Mesothelial cell of epicardium (in vitro differentiated cells): ENCODE measurements at places on chromosomes 7 and 10.

- no peak for DNase-seq
- no peak overlapping the region for H3K27ac ChIP-seq
- H3K36me3 ChIP-seq, result no peaks in the 10 kb centered on the region
- peaks cover 9% of the 10 kb centered on the region for H3K27me3 ChIP-seq
- no peaks in the 10 kb centered on the region for H3K4me1 ChIP-seq
- H3K4me3 ChIP-seq, result no peak overlapping the region
These were observed 60.3 kb downstream of the RAB18 start for GRCh38 chr10:27564398-27564797.

DNA sequence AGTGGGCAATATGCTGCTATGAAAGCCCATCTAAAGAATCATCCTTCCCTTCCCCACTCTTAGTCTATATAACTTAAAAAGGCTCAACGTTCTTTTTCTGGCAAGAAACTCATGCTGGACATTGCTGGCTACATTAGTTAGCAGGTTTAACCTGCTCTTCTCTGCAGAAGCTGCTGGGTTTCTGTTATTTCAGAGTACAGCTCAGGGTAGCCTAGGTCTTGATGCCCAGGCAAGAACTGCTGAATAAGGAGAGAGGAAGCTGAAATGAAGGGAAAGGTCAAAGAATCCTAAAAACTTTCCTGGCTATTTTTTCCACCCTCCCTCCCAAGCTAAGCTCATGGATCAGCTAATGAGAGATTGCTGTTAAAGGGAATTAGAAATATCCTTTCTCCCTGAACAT, 79.4 kb downstream of the ANKIB1 start:
- H3K36me3 ChIP-seq, result peaks cover 19% of the 10 kb centered on the region
- H3K27ac ChIP-seq, result no peak overlapping the region
- H3K4me1 ChIP-seq, result no peaks in the 10 kb centered on the region
- no peak overlapping the region for H3K4me3 ChIP-seq

GRCh38 chr10:91215384-91215783, 5.1 kb upstream of the PCGF5 start:
- no peak overlapping the region for H3K27ac ChIP-seq
- no peak for DNase-seq
- no peak overlapping the region for H3K4me3 ChIP-seq

GRCh38 chr7:69739931-69740431, 141.7 kb downstream of the AUTS2 start:
- H3K27me3 ChIP-seq, result no peaks in the 10 kb centered on the region
- H3K4me1 ChIP-seq, result peaks cover 52% of the 10 kb centered on the region
- no peak overlapping the region for H3K4me3 ChIP-seq
- H3K27ac ChIP-seq, result no peak overlapping the region
- no peak for DNase-seq

GRCh38 chr10:34859170-34859569, 44.1 kb upstream of the PARD3 start:
- no peaks in the 10 kb centered on the region for H3K36me3 ChIP-seq
- DNase-seq, result no peak
- H3K27ac ChIP-seq, result no peak overlapping the region
- peaks cover 12% of the 10 kb centered on the region for H3K4me1 ChIP-seq
- peaks cover 2% of the 10 kb centered on the region for H3K27me3 ChIP-seq

DNA sequence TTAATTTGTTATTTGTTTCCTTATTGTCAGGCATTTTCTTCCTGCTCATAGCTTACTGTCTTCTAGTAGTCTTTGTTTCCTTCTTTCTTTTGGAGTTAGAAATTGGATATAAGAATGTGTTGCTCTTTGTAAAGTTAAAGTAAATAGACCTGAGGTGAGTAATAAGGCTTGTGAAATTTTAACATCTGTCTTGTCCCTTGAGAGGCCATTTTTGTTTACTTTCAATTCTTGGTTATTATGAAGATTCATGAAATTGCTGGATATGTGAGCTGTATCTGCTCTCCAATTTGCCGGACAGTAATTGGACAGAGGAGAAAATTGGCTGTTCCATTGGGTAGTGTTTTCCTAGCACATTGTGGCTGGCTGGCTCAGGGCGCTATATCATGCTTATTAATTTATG, 260.7 kb downstream of the EXOC4 start:
- peaks cover 8% of the 10 kb centered on the region for H3K36me3 ChIP-seq
- H3K27ac ChIP-seq, result no peak overlapping the region
- H3K4me1 ChIP-seq, result no peaks in the 10 kb centered on the region
- H3K4me3 ChIP-seq, result no peak overlapping the region
- no peaks in the 10 kb centered on the region for H3K27me3 ChIP-seq

- no peaks in the 10 kb centered on the region for H3K27me3 ChIP-seq
- no peaks in the 10 kb centered on the region for H3K4me1 ChIP-seq
- no peaks in the 10 kb centered on the region for H3K36me3 ChIP-seq
- H3K27ac ChIP-seq, result no peak overlapping the region
These were observed 109.8 kb downstream of the HPSE2 start for GRCh38 chr10:99125879-99126278.

- H3K36me3 ChIP-seq, result peaks cover 2% of the 10 kb centered on the region
These were observed 50.9 kb downstream of the ADCY1 start for GRCh38 chr7:45625067-45625466.

DNA sequence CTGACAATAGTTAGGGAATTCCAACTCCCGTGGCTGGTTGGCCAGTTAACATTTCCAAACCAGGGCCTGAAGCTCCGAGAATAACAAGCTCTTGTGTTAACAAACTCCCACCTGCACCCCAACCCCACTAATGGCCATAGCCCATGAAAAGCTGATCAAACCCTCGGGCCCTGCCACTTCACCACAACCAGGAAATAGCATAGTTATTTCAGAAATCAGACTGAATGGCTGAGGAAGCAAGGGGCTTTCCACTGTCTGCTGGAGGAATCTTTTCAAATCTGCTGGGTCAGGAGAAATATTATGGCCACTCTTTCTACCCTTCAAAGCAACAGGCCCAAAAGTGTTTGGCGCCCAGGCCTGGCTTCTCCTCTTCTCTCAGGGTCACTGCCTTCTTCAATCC, 145.6 kb downstream of the GLCCI1 start:
- H3K36me3 ChIP-seq, result no peaks in the 10 kb centered on the region
- H3K4me3 ChIP-seq, result no peak overlapping the region
- no peaks in the 10 kb centered on the region for H3K27me3 ChIP-seq
- no peak for DNase-seq
- peaks cover 2% of the 10 kb centered on the region for H3K4me1 ChIP-seq
- H3K27ac ChIP-seq, result no peak overlapping the region

DNA sequence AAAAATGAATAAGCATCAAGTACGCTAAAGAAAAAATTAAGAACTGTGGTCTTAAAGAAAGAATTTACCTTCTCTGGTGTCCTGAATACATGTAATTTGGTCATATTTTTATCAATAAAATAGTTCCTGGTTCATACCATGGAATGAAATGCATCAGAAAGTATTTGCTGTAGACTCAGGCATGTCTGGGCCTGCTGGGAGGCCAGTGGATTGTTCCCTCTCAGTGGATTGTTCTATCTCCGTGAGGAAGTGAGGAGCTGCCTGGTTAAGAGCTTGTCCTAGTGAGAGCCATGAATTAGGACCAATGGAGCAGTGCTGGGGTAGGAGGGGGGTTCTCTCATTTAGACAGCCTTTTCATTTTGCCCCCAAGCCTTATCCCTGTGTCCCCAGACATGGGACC, 211.7 kb upstream of the HABP2 start:
- no peak overlapping the region for H3K4me3 ChIP-seq
- H3K27ac ChIP-seq, result no peak overlapping the region
- H3K36me3 ChIP-seq, result no peaks in the 10 kb centered on the region

GRCh38 chr7:111763221-111763801, 201.0 kb upstream of the IMMP2L start:
- H3K4me1 ChIP-seq, result no peaks in the 10 kb centered on the region
- H3K4me3 ChIP-seq, result no peak overlapping the region
- no peak for DNase-seq
- no peaks in the 10 kb centered on the region for H3K27me3 ChIP-seq
- no peak overlapping the region for H3K27ac ChIP-seq

DNA sequence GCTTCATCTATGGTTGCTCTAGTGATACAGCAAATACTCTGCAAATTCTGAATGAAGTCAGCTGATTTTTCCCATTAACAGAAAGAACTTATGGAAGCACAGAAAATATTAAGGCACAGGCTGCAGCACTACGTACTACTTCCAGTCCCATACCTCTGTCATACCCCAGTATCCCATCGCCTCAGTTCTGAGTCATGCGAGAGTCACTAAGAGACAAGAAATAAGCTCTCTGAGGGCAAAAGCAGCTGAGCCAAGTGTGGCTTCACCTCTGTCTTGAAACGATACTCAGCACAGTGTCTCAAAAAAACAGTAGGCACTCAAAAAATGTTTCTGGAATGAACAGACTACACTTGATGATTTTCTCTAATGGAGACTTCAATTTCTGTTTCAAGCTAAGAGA, 48.2 kb downstream of the EZH2 start:
- no peak overlapping the region for H3K4me3 ChIP-seq
- H3K27me3 ChIP-seq, result no peaks in the 10 kb centered on the region
- peaks cover 29% of the 10 kb centered on the region for H3K36me3 ChIP-seq
- no peak for DNase-seq
- no peak overlapping the region for H3K27ac ChIP-seq

GRCh38 chr7:91894781-91895480, 14.4 kb upstream of the MTERF1 start:
- no peak overlapping the region for H3K4me3 ChIP-seq
- H3K4me1 ChIP-seq, result peaks cover 41% of the 10 kb centered on the region
- H3K27me3 ChIP-seq, result no peaks in the 10 kb centered on the region
- DNase-seq, result no peak
- H3K36me3 ChIP-seq, result peaks cover 1% of the 10 kb centered on the region

GRCh38 chr10:129760003-129760315, 204.1 kb downstream of the EBF3 start:
- peaks cover 3% of the 10 kb centered on the region for H3K36me3 ChIP-seq
- H3K4me3 ChIP-seq, result no peak overlapping the region
- H3K4me1 ChIP-seq, result no peaks in the 10 kb centered on the region
- peak; percentile 31 for DNase-seq
- no peaks in the 10 kb centered on the region for H3K27me3 ChIP-seq

DNA sequence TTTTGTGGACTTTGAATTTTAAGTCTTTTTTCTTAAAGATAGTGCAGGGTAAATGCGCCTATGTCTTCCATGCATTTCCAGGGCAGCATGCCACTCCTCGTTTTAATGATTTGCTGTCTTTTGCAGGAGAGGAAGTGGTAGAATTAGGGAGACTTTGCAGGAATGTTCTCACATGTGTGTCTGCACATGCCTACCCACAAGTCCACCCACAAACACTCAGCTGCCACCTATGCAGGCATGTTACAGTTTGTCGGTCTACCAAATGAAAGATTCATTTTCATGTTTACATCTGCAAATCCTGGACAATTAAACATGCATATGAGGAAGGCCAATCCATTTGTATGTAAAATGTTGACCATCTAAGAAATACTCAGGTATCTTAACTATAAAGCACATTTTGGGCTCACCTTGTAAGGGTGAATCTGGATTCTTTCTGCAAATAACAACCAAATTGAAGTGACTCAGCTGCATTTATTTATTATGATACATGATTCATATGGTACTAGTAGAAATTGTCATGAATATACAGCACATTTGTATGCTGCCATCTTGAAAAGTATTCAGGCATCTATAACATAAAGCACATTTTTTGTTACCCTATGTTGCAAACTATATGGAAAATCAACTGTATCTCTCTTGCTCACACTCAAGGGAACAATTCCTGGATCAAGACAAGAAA, 4.7 kb upstream of the TEX36 start:
- H3K4me1 ChIP-seq, result peaks cover 21% of the 10 kb centered on the region
- H3K27ac ChIP-seq, result no peak overlapping the region
- DNase-seq, result no peak
- H3K27me3 ChIP-seq, result peaks cover 28% of the 10 kb centered on the region
- no peak overlapping the region for H3K4me3 ChIP-seq

GRCh38 chr10:11402392-11402791, 209.1 kb downstream of the USP6NL start:
- no peak for DNase-seq
- H3K27me3 ChIP-seq, result peaks cover 8% of the 10 kb centered on the region
- no peak overlapping the region for H3K4me3 ChIP-seq
- H3K36me3 ChIP-seq, result no peaks in the 10 kb centered on the region
- H3K4me1 ChIP-seq, result no peaks in the 10 kb centered on the region

DNA sequence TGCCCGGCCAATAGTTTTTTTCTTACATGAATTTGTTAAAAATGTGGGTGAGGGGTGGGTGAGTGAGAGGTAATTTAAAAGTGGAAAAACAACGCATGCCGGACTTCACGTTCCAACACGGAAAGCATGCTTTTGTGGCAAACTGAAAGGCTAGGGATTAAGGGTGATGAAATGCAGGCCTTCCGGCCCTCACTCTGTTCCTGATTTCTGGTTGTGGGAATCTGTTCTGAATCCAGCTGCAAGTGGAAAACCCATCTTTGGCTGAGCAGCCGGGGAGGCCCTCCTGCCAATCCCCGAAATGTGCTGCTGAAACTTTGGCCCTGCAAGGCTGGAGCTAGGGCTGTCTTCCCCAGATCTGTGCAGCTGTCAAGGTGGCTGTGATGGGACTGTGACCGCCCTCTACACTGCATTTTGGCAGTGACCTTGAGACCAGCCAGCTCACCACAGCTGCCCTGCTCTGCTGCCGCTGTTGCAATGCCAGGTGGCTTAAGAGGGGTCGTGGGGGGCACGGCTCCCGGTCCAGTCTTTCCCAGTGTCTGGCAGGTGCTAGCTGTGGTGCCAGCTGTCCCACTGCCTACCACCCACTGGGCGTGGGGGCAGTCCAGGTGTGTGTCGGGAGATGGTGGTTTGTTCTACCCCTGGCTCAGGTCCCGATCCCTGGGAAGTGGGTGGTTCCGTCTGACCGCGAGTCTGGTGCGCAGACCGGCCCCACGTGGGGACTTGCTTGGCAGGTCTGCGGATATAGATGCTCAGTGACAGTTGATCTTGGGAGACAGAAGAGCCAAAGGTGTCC, 39.0 kb downstream of the TET1 start:
- no peaks in the 10 kb centered on the region for H3K27me3 ChIP-seq
- peaks cover 46% of the 10 kb centered on the region for H3K4me1 ChIP-seq
- peak overlapping the region; percentile 95 for H3K27ac ChIP-seq
- H3K36me3 ChIP-seq, result peaks cover 6% of the 10 kb centered on the region
- no peak for DNase-seq
- H3K4me3 ChIP-seq, result peak overlapping the region; percentile 80

DNA sequence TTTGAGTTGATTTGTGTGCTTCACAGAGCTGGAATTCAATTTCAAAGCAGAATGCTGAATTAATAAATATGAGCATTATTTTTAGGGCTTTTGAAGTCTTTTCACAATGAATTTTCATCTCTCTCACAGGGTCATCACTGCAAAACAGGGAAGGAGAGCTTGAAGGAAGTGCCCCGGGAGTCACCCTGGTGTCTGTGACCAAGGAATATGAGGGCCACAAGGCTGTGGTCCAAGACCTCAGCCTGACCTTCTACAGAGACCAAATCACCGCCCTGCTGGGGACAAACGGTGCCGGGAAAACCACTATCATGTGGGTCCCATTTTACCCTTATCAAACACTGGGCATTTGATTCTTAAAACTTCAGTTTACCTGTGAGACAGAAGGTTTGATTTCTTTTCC, 217.7 kb downstream of the ABCA13 start:
- H3K27me3 ChIP-seq, result peaks cover 8% of the 10 kb centered on the region
- no peaks in the 10 kb centered on the region for H3K4me1 ChIP-seq
- H3K27ac ChIP-seq, result no peak overlapping the region
- no peak overlapping the region for H3K4me3 ChIP-seq
- H3K36me3 ChIP-seq, result no peaks in the 10 kb centered on the region

- H3K36me3 ChIP-seq, result no peaks in the 10 kb centered on the region
- peaks cover 61% of the 10 kb centered on the region for H3K27me3 ChIP-seq
- peak; percentile 11 for DNase-seq
- no peaks in the 10 kb centered on the region for H3K4me1 ChIP-seq
- no peak overlapping the region for H3K27ac ChIP-seq
These were observed 63.0 kb upstream of the GPR26 start for GRCh38 chr10:123603130-123603529.

- H3K27me3 ChIP-seq, result no peaks in the 10 kb centered on the region
- no peak for DNase-seq
- H3K4me3 ChIP-seq, result no peak overlapping the region
- H3K4me1 ChIP-seq, result peaks cover 23% of the 10 kb centered on the region
- H3K36me3 ChIP-seq, result peaks cover 18% of the 10 kb centered on the region
These were observed 44.9 kb upstream of the FAM3C start for GRCh38 chr7:121440857-121441503.
